ENCODE measurements at places on chromosomes 5 and 9. TPM values are rescaled to one million over a fixed set of nuclear protein-coding genes. Genes with fewer than 3 reads are reported as not detected.

Gene PPP3R2
- polyA plus RNA-seq: not detected

Gene FREM1
- 2.6 TPM for polyA plus RNA-seq

Gene C9
- not detected for polyA plus RNA-seq

Gene ZNF622
- polyA plus RNA-seq: 45.6 TPM

Gene SMIM32
- 4.9 TPM for polyA plus RNA-seq

Gene ACTBL2
- polyA plus RNA-seq: not detected
